Stimulated activated CD8-positive, alpha-beta memory T cell treated with anti-CD3 and anti-CD28 coated beads, Interleukin-12 subunit alpha, Interleukin-12 subunit beta, amount 100 ng/mL, for 1 hour (primary cell): ENCODE measurements at places on chromosomes 2 and 18.

DNA sequence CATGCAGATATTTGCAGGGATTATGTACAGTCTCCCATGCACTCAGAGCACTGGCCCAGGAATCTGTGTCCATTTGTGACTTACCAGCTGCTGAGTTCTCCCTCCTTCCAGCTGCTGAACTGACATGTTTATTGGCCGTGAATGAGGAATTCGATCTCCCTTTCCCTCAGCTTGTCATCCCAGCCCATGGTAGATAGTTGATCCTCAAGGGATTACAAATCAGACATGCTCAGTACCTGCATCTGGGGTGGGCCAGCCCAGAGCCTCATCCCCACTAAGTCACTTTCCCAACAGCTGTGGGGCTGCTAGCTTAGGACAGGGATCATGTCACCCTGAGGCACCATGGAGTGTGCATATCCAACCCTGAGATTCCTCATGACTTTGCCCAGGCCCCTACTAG, 1284.9 kb upstream of the LRRTM1 start:
- DNase-seq: no peak

GRCh38 chr2:83633423-83633822, 825.7 kb downstream of the SUCLG1 start:
- no peak for DNase-seq

DNA sequence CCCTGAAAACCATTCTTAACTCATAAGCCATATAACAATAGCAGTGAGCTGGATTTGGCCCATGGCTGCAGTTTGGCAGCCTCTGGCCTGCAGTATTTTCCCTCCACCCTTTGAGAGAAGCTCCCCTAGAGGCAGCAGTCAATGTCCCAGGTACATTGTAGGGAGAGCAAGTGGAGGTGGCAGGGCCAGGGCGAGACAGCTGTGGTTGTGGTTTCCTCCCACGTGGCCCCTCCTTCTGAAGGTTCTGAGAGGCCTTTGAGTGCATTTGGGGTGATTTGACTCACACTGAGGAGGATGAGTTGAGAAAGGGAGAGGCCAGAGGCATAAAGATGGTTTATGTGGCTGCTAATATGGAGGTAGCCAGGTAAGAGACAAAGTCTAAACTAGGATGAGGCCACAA, 45.5 kb upstream of the LDAH start:
- peak; percentile 18 for DNase-seq

DNA sequence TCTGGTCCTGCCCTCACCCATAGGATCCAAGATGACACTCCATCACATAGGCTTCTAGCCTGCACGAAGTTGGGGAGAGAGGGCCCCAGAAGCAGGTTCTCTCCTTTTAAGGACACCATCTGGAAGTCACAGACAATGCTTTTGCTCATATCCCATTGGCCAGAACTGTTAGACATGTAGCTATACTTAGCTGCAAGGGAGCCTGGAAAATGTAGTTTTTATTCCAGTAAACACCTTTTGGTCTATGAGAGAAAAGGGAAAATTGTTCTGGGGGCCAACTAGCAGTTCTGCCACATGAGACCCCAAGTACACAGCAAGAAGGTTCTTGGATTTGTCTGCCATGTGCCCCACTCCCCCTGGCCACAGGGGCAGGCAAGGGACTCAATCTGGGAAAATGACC, 206.1 kb downstream of the ZFP36L2 start:
- no peak for DNase-seq

GRCh38 chr2:7119132-7119835, 202.1 kb downstream of the RNF144A start:
- no peak for DNase-seq

- DNase-seq: no peak
These were observed 21.7 kb downstream of the ITGAV start for GRCh38 chr2:186611526-186611925.

GRCh38 chr2:102770506-102770905, 8.7 kb downstream of the TMEM182 start:
- DNase-seq: no peak

- DNase-seq: no peak
These were observed 146.7 kb upstream of the EPAS1 start for GRCh38 chr2:46150445-46150955.

DNA sequence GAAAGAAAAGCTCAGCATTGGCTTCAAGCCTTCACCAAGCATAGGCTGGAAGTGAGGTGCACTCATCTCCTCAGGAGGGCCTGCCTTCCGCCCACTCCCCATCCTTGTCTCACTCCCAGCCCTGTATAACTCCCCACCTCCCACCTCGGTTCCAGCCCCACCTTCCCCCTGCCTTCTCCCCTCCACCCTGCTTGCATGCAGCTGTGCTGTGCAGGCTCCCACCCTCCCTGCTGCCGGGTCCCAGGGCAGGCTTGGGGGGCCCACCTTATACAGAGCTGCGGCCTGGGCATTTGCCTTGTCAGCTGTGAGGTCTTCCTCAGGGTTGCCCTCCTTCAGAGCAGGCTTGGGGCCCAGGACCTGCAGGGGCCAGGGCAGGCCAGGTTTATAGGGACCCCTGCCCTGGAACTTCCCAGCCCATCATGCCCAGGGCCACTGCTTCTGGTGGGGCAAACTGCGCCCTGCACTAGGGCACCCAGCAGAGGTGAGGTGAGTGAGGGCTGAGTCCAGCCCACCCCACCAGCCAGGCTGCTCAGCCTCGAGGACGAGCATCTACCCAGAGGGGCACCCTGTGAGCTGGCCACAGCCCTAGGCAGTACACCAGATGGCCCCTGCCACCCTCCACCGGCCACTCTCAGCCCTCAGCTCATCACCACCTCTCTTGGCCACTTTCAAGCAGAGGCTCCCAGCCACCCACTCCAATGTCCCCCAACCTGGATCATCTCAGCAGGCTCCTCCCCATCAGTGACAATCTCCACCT, 11.6 kb downstream of the CAPG start:
- DNase-seq: no peak

- no peak for DNase-seq
These were observed 36.9 kb downstream of the RPL37A start for GRCh38 chr2:216535454-216535995.
